ENCODE measurements at places on chromosomes 6 and 20. TPM values are rescaled to one million over a fixed set of nuclear protein-coding genes. Genes with fewer than 3 reads are reported as not detected.

ASIP gene
- not detected for total RNA-seq

LTA gene
- not detected for total RNA-seq

- peak; percentile 76 for DNase-seq
These were observed 1.2 kb downstream of the LAMA5 start for GRCh38 chr20:62365814-62366369.

GRCh38 chr6:39365281-39366074 lies 43.0 kb upstream of the KCNK16 start:
- peak; percentile 21 for DNase-seq

DNA sequence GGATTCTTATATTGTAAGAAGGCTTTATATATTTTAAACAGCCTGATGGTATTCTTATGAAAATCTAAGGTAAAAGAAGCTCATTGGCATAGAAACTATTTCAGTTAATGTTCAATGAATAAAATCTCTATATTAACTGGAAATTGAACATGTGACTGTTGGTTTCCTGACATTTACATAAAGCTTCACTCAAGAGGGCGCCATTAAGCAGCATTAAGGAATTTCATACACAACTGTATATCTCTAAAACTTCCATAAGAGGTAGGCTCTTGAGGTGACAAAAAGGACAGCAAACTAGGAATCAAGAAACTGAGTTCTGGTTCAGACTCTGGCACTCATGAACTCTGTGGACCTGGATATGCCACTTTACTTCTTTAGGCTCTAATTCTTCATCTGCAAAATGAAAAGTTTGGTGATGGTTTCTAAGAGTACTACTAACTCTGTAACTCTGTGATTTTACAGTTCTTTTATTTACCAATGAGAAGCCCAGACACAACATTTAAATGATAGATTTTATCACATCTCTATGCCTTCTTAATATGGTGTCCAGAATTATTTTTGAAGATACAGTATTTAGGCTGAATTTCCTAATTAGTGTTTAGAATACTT lies 147.5 kb downstream of the FLRT3 start:
- peak; percentile 44 for DNase-seq

- peak; percentile 21 for DNase-seq
These were observed 46.1 kb downstream of the SYNJ2 start for GRCh38 chr6:158027590-158028285.

- DNase-seq: no peak
These were observed 315.1 kb downstream of the TFAP2C start for GRCh38 chr20:56943946-56944945.

DNA sequence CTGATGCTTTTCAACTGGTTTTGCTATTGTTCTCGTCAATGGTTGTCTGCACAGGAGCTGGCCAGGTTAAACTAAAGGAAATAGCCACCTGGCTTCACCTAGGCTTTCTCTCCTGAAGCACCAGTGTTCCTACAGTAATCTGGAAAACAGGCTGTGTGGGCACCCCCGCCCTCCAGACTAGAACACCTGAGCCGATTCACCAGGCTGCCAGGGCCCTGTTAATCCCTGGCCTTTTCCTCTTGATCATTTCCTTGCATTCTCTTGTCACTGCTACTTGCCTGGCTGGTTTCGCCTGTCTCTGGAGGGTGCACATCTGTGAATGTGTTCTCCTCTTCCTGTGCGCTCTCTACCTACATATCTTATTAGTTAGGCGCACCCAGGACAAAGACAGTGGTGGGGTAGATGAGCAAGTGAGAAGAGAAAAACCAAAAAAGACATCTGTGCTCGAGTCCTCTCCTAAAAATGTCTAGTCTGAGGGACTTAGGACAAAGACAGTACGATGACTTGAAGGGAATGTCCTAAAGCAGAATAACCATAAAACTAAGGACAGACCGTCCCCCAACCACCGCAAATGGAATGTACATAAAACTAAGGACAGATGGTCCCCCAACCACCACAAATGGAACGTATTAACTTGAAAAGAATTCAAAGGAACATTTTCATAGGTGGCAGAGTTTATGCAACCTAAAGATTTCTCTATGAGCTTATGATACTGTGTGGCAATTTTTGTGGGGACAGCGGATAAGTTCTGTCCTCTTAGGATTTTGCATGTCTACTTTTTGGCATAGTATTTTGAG lies 45.9 kb upstream of the EMILIN3 start:
- no peak for DNase-seq

DNA sequence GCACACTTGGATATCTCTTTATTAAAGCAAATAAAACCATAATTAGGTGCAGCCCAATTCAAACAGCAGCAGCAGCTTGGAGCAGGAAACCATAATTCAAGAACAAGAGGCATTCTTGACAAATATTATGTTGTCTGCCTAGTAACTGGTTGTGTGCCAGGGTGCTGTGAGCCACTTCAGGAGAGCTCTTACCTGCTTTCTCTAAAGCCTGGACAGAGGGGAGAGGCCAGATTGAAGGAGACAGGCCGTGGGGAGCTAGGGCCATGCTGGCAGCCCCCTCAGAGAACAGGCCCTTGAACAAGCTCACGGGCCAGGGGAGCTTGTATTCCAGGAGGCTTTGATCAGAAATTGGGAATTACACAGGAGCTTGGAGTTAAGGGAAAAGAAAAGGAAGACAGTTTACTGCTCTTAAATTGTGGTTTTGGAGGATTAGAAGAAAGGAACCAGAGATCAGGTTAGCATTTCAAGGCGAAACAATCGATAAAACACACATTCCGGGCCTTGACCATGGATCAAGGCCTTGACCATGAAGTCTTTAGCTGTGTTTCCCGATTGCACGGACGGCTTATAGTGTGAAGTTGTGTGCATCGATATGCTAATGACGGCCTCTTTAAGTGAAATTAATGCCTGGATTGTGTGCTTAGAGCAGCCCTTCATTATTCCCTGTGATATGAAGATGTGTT lies 69.8 kb upstream of the NKX2-2 start:
- DNase-seq: no peak

- no peak for DNase-seq
These were observed 1.5 kb downstream of the CD2AP start for GRCh38 chr6:47479140-47479508.

GRCh38 chr20:48285656-48286055 lies 500.4 kb upstream of the SULF2 start:
- peak; percentile 73 for DNase-seq

GRCh38 chr6:40268614-40269013 lies 318.6 kb downstream of the LRFN2 start:
- no peak for DNase-seq

DNA sequence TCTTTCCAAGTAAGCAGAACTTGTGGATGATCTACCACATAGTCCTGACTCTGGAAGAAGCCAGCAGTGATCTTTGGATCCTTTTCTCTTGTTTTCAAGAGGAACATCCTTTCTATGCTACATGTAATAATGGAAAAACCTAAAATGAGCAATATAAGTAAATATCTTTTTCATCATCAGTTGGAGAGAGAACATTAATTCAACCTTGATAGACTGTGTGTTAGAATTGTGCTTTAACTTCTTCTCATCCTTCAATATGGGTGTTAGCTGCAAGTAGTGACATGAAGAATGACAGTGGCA lies 65.6 kb upstream of the IFNGR1 start:
- no peak for DNase-seq

GGTLC1 gene
- total RNA-seq: not detected

TAAR6 gene
- not detected for total RNA-seq

DNA sequence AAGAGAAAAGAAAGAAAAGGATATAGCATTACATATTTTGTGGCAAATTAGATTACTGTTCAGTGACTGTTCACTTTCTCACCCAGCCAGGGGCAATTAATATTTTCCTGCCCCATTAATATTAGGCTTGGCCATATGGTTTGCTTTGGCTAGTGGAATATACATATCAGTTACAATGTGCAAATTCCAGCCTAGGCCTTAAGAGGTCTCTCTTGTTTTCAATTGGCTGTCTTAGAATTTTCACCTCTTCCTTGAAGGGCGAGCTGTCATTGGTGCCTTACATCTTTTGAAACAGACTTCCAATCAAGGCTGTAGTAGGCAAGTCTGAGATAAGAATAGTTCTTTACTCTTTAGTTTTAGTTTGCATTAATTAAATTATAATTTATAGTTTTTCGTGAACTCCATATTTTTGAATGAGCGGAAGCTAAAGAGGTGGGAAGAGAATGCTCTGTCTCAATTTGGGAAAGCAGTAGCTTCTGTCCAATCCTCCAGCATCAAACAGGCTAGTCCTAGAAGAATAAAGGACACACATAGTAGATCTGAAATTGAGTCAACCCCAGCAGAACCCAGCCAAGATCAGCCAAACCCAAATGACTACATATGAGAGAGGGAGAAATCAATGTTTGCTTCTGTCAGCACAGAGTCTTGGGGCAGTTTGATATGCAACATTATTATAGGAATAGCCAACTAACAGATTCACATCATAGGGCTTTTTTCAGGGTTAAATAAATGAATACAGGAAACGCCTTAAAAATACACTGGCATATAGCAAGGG lies 6.3 kb upstream of the CSNK2A1 start:
- no peak for DNase-seq
